Posterior vena cava (tissue), 2 donors: ENCODE measurements at places on chromosomes 3 and 15. TPM values are rescaled to one million over a fixed set of nuclear protein-coding genes. Genes with fewer than 3 reads are reported as not detected.

The COL6A6 gene
- 1.2 TPM for total RNA-seq

The PLA2G4E gene
- total RNA-seq: not detected

The NR2E3 gene
- not detected for total RNA-seq

The LTK gene
- total RNA-seq: 0.46 TPM

The ITIH1 gene
- total RNA-seq: 2.6 TPM

The MLF1 gene
- 14.3 TPM for total RNA-seq

The NEDD4 gene
- total RNA-seq: 22.6 TPM
